Thymus (tissue), 14 donors: ENCODE measurements at places on chromosomes 1 and 21. TPM values are rescaled to one million over a fixed set of nuclear protein-coding genes. Genes with fewer than 3 reads are reported as not detected.

Gene LRRC71
- total RNA-seq, result not detected

GRCh38 chr1:175810305-175810704, 66.9 kb upstream of the TNR start:
- no peak for DNase-seq

Gene SLFNL1
- 0.19 TPM for total RNA-seq

Gene VAMP4
- 5.9 TPM for total RNA-seq

DNA sequence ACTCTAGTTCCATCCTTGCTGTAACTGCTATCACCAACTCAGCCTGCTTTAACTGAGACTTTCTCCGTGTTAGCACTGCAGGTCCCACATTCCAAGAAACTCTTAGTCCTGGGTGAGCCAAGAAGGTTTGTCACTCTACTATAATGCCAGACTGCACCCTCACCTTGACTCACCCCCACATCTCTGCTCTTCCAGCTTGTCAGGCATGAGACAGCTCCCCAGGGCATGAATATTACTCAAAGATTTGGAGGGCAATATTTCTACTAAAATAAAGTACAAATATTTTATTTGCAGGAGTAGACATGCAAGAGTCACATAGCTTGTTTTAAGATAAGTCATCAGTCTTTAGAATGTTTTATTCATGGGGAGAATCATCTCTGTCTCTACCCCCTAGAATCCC, 110.2 kb downstream of the MATN1 start:
- no peak for DNase-seq

DNA sequence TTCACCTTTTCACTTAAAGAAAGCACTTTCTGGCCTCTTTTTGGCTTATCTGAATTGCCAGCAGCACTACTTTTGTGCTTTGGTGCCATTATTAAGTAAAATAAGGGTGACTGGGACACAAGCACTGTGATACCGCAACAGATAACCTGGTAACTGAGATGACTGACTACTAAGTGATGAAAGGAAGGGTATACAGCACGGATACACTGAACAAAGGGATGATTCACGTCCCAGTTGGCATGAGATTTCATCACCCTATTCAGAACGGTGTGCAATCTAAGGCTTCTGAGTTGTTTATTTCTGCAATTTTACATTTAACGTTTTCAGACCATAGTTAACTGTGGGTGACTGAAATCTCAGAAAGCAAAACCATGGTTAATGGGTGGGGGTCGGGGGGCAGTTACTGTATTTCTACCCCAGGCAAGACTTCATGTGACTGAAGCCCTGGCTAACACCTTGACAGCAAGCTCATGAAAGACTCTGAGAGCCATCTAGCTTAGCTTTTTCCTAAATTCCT, 102.8 kb downstream of the CLIC6 start:
- DNase-seq, result no peak

GRCh38 chr1:37310064-37310463, 164.3 kb upstream of the ZC3H12A start:
- DNase-seq, result no peak

- no peak for DNase-seq
Measured at GRCh38 chr1:166695115-166695514, 144.2 kb upstream of the POGK start.

DNA sequence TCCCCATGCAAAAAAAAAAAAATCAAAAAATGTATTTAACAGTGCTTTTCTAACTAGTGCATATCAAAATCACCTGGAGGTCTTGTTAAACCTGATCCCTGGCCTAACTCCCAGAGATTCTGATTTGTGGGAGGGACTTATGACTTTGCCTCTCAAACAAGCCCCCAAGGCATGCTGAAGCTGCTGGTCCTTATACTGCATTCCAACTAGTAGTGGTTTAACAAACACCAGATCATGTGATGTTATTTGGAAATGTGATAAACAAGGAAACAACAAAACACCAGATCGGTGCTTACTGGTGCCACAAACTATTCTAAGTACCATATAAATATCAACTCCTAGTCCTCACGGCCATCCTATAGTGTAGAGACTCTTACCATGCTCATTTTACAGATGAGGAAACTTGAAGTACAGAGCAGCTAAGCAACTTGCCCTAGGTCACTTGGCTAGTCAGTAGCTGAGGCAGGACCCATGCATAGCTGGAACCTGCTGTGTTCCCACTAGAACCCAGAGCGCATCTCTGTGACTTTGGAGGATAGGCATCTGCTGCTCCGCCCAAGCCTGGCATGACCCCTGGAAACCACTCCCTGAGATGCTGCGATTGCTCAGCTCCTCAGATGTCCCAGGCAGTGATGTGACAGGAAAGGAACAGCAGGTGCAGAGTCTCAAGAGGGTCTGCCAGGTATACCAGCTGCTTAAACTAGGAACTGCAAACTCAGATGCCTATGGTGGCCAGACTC, 38.1 kb downstream of the SOX13 start:
- no peak for DNase-seq

Gene ZBTB8B
- total RNA-seq, result 0.05 TPM

GRCh38 chr1:8252266-8252951, 65.5 kb upstream of the SLC45A1 start:
- DNase-seq, result no peak
